Glomerular endothelial cell (primary cell): ENCODE measurements at places on chromosomes 1 and 21.

DNA sequence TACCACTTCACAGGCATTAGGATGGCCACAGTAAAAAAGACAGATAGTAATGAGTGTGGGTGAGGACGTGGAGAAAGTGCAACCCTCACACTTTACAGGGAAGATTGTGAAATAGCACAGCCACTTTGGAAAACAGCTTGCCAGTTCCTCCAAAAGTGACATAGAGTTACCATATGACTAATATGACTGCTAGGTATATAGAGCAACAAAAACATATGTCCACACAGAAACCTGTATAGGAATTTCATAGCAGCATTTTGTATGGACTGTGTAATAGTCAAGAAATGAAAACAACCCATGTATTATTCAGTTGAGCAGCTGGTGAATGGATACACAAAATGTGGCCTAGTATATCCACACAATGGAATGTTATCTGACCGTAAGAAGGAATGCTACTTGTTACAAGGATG lies 30.4 kb upstream of the LBR start:
- no peak for DNase-seq

DNA sequence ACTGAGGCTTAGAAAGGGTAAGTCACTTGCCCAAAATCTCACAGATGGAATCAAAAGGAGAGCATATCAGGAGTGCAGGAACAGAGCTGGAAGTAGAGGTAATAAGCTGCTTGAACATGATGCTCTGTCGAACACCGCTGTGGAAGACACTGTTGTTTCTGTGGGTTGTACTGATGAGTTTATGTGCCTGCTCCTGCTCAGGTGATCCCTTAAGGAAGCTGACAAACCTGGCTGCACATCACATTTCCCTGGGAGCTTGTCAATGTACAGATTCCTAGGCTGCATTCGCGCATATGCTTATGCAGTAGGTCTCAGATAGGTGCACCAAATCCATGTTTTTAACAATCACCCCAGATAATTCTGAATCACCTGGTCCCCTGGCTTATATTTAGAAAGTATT lies 79.7 kb downstream of the ZNF326 start:
- no peak for DNase-seq

GRCh38 chr21:26423511-26423910 lies 149.6 kb downstream of the CYYR1 start:
- DNase-seq, result no peak

- peak; percentile 60 for DNase-seq
Observed at GRCh38 chr1:231387770-231388669, 34.1 kb downstream of the EGLN1 start.

GRCh38 chr1:198845851-198846250 lies 207.0 kb downstream of the PTPRC start:
- DNase-seq, result no peak

DNA sequence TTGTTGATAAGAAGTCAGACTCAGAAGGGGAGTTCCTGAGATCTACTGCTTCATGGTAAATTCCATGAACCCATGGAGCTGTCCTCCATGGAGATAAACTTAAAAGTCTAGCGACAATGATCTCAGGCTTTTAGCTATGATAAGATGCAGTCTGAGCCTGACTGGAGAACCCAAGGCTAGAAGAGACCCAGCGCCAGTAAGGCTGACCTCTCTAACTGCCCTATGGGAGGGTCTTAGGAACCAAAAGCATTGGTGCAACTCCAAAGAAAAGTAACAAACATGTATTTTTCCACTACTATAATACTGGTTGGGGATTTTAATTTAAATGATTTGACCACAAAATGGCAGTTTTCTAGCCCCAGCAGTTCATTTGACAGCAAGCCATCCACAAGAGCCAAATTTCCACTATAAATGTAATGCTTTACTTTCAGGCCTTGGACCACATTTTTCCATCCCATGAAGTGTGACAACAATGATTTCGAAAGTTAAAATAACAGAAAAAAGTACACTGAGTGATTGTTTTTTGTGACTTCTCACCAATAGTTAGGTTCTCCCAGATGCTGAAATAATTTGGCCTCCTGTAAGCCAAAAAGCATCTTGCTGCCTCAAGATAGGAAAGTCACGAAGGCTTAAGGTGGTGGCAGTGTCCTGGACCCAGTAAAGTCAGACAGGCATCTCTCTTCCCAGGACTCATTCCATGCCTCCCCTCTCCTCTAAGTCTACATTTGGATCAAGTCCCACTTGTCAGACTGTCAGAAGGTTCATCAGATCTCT lies 43.1 kb upstream of the EXOSC10 start:
- DNase-seq, result no peak

- DNase-seq, result peak; percentile 41
Observed at GRCh38 chr1:8463144-8463927, 145.4 kb downstream of the SLC45A1 start.

DNA sequence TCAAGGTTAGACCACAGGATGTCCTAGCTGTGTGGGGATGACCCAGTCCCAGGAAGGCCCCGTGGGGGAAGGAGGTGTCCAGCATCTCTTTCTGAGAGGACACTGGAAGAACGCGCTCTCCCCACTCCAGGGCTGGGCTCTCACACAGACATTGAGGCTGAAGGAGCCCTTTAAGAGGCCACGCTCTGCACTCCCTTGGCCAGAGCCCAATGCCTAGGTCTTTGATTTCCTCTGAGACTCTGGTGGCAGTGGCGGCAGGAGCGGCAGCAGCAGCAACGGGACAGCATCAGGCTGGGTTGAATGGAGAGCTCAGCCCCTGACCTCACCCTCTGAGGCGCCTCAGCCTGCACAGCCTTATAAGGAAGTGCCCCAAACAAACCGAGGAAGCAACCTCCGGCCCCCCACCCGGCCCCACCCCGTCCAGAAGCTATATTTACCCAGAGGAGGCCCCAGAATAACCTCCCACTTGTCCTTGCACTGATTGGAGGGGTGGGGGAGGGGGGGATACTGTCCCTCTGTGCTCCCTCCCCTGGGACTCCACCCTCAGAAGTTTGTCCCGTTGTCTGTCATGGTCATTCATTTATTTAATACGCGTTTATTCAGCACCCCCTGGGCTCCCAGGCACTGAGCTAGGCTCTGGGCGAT lies 12.3 kb downstream of the NES start:
- no peak for DNase-seq

GRCh38 chr1:179081687-179082332 lies at the start of gene TOR3A:
Gene TOR3A, plus strand, starts transcription at chr1:179082070. Its CDS starts 59 bp downstream, at chr1:179082129.
- DNase-seq, result peak; percentile 23

DNA sequence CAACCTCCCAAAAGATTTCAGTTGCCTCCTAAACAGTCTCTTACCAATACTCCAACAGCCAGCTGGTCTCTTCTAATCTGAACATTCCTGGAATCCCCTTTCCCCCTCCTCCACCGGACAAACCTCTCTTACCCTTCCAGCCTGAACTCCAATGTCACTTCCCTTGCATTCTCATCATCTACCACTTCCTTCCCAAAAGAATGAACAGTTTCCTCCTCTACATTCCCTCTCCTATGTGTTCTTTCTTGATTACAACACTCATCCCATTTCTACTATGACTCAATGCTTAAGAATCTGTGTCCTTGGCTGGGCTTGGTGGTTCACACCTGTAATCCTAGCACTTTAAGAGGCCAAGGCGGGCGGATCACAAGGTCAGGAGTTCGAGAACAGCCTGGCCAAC lies 417.1 kb downstream of the SETD4 start:
- peak; percentile 33 for DNase-seq

- DNase-seq, result no peak
Observed at GRCh38 chr1:223755992-223756775, 43.8 kb downstream of the CAPN2 start.

DNA sequence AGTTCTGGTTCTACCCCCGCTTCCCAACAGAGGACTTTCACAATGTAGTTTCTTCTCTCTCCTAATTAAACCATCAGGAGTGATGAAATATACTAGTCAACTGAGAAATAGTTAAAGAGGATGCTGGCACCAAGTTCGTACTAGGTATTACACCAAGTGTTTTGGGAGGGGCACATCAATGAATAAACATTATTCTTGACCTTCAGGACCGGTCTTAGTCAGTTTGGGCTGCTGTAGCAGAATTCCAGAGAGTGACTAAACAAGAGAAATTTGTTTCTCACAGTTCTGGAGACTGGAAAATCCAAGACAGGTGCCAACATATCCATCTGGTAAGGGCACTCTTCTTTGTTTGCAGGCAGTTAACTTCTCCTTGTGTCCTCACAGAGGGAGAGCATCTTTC lies 103.8 kb downstream of the SPATA17 start:
- no peak for DNase-seq

DNA sequence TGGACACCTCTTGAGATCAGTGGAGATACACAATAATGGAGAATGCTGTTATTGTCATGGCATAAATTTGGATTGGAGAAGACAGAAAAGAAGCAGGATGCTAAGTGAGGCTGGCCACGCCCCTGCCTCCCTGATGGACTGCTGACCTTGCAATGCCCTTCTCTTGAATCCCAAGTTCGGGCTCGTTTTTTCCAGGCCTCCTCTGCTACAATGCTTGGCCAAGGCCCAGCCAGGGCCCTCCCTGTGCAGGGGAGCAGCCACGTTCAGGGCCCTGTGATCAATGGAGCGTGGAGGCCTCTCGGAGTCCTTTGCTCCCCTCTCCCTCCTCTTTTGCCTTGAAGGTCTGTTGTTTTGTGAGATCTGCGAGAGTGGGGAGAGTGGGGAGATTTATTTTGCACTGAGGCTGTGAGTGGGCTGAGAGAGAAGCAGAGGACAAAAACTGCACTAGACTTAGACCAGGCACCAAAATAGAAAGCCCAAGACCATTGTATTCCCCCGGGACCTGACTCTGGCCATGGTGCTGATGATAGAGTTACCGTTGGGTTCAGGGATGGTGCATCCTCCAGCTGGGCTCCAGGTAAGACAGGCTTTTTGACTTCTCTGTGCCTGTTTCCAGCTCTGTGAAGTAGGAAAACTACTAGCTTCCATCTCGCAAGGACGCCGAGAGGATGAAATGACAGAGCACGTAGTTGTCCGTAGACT lies 268.6 kb downstream of the KAZN start:
- no peak for DNase-seq

DNA sequence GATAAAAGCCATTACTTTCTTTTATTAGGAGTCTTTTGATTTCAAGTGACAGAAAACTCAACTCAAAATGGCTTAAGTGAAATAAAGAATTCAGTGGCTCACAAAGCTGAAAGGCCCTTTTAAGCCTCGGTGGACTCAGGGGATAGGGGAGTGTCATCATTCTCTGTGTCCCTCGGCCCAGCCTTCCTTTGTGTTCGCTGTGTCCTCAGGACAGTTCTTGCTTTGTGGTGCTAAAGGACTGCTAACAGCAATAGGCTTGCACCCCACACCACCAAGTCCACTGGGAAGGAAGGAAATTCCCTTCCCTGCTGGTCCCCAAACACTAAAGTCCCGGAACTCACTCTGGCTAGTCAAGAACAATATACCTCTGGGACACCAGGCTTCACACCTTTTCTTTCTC lies 129.2 kb downstream of the NTPCR start:
- no peak for DNase-seq

GRCh38 chr1:19859876-19860275 lies 22.3 kb upstream of the OTUD3 start:
- no peak for DNase-seq

- DNase-seq, result no peak
Observed at GRCh38 chr1:81409780-81410274, 390.9 kb upstream of the ADGRL2 start.
